ENCODE measurements at places on chromosomes 12 and 14.

DNA sequence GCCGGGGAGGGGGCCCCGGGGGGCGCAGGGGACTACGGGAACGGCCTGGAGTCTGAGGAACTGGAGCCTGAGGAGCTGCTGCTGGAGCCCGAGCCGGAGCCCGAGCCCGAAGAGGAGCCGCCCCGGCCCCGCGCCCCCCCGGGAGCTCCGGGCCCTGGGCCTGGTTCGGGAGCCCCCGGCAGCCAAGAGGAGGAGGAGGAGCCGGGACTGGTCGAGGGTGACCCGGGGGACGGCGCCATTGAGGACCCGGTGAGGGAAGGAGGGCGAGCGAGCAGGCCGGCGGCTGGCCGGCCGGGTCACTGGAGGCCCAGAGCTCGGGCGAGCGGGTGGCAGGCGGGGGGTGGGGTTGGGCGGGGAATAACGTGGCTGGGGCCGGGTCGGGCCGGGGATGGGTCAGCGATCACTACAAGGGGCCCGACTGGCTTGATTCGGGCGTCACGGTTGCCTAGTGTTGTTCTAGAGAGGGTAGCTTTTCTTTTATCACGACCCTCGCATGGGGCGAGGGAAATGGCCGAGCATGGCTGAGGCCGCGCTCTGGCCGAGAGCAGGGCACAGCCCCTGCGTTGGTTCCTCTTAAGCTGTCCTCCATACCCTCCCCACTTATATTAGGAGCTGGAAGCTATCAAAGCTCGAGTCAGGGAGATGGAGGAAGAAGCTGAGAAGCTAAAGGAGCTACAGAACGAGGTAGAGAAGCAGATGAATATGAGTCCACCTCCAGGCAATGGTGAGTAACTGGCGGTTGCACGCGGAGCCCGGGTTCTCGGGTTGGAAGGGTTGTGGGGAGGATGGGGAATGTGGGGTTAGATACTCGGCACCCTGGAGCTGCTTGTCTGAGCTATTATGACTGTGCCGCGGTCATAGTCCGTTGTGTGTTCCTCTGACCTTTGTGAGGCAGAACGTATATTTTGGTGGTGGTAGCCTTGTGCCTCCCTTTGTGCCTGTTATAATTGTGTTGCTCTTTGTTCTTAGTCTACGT, 603 bp downstream of the PABPN1 start:
- DNase-seq, result no peak

DNA sequence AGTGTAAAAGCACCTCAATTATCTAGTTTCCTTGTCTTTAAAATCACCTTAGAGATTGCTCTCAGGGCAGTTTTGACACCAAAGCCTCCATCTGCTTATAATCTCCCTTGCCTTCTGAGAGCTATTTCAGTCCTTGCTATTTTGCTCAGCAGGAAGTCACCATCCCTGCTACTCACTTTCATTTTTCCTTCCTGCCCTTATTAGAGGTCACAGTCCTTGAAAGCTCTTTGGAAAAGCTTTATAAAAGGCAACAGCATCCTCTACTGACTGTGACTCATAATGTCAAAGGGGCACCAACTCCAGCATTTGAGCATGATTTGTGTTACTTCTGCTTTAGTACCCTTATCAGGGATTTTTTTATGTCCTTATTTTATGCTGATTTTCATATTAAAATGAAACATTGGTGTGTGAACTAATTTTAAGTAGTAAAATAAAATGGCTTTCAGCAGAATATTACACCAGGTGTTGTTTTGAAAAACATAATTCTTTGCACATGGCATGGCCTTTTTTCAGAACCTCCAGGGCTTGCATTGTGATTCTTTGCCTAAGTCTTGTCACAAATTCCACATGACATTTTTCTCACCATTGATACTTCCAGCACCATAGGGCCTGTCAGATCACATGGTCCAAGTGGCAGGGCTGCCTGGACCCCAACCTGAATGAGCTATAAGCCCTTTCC, 213.0 kb downstream of the ADAMTS20 start:
- DNase-seq, result no peak

DNA sequence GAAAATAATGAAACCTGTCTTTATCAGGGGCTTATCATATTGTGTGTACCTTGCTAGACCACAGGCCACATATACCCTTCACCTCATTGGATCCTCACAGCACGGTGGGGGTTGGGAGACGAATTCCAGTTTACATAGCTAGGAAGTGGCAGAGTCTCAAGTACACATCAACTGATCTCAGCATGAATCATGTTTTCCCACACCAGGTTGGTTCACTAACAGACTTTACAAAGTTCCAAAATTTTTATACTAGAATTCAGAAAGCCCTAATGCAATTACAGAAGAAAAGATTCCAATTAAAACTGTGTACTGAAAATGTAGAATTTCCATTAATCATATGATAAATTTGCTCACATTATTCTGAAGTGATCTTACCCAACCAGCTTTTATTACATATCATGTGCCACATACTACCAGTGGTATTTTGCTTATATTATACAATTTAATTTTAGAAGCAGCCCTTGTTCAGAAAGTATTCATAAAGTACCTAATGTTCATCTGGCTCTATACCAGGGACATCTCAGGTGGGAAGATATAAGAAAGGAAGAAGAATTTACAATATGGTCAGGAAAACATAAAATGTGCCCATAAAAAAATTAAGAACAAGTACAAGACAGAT, 196.2 kb downstream of the ITPR2 start:
- no peak for DNase-seq

- DNase-seq, result no peak
Measured at GRCh38 chr14:79781882-79782281, 429.4 kb downstream of the DIO2 start.

- no peak for DNase-seq
Measured at GRCh38 chr12:48765753-48766162, 23.1 kb downstream of the ADCY6 start.

GRCh38 chr12:12086362-12086761, 15.6 kb downstream of the BCL2L14 start:
- no peak for DNase-seq

DNA sequence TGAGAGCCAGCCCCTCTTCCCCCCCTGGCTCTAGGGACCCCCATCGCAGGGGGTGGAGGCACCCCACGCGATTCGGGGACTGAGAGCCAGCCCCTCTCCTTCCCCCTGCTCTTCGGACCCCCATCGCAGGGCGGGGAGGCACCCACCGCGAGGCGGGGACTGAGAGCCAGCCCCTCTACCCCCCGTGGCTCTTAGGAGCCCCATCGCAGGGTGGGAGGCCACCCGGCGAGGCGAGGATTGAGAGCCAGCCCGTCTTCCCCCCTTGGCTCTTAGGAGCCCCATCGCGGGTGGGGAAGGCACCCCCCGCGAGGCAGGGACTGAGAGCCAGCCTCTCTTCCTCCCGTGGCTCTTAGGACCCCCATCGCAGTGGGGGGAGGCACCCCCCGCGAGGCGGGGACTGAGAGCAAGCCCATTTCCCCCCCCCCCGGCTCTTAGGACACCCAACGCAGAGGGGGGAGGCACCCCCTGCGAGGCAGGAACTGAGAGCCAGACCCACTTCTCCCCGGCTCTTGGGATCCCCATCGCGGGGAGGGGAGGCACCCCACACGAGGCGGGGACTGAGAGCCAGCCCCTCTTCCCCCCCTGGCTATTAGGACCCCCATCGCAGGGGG, 45.6 kb downstream of the DDX11 start:
- no peak for DNase-seq

DNA sequence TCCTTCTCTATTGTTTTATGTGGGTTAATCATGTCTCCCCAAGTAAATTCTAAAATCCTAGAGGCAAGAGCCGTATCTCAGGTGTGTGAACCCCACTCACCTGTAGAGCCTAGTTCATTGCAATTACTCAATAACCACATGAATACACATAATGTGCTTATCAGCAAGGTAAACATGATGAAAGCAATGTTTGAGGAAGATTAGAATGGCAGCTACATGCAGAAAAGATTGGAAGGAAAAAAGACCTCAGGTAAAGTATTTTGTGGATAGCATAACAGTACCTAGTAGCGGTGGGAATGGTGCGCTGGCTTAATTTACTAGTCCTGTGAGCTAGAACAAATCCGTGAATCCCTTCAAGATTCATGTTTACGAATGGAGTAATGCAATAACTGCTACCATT, 5.3 kb upstream of the KRAS start:
- no peak for DNase-seq

DNA sequence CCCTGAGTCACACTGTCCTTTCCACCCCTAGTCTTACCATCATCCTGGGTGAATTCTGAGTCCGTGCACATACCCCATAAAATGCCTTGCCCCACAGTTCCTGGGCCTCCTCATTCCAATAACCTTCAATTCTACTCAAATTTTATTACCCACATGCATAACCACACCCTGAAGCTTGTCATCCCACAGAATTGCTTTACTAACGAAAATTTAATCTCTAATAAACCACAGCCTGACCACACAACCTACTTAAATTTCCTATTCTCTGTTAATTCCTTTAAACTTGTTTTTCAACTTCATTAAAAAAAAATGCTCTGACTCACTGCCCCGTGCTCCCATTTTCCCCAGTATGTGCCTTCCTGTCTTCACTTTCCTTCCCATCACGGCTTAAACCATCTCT, 205.9 kb downstream of the PHLDA1 start:
- DNase-seq, result no peak

GRCh38 chr12:69231479-69231878, 7.9 kb upstream of the CPSF6 start:
- DNase-seq, result no peak

DNA sequence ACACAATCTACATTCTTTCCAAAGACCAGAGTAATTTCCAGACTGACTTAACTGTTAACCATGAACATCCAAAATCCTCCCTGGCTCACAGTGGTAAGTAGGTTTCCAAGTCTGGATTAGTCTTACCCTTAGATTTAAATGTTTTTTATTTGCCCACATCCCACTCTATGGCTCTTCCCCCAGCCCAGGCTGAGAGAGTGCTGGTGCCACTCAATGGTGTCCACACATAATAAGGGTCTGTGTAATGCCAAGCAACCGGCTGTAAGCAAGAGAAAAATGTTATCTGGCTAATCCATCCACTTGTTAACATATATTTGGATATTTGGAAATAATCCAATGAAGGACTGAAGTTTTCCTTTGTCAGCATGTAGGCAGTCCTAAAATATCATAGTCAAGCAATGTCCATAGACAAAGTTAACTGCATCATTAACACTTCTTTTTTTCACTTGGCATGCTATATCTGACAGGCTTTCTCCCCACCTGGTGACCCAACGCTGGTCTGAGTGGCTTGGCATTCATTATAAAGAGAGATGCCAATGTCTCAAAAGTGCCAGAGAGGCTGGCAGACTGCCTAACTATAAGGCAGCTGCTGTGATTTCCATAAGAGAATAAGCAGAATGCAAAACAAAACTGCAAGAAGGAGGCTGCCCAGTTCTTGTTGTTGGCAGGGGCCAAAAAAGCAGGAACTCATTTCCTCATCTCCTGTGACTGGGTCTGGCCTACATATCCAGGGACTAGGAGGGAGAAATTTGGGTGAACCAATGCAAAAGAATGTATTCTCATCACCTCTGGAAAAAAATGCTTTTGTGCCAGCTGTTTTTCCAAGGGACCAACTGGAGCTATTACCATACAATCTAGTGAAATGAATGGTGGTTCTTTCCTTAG, 13.9 kb upstream of the HOXC13 start:
- DNase-seq, result no peak

DNA sequence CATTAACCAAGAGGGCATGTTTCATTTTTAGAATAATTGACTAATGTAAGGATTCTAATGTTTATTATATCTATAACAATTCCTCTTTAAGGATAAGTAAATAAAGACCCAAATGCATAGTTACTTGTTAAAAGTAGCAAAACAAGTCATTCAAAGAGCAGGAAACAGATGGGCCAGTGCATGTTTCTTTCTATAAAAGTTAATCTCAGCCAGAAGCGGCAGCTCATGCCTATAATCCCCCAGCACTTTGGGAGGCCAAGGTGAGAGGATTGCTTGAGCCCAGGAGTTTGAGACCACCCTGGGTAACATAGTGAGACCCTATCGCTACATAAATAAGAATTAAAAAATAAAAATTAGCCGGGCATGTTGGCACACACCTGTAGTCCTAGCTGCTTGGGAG, 391.0 kb upstream of the RGS6 start:
- no peak for DNase-seq

DNA sequence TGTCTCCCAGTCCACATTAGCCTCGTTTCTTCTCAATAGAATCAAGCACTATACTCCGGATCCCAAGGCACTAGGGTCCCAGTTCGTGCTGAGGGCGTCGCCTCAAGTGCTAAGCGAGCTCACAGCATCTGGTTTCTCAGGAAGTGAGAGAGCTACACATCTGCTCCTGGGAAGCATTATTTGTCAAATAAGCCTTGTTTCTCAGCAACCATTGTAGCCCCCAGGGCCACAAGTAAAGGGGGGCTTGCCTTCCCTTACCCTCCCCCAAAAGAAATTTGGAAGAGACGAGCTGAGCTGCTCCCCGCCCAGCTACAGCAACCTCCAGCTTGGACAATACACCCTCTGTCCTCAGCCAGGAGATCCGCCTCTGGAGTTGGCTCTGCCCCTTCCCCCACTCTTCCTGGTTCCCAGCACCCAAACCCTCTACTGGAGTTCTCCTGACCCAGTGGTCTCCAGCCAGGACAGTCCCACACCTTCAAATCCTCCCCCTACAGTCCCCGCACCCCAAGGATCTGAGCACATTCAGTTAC, 5.7 kb upstream of the TNS2 start:
- DNase-seq, result no peak

DNA sequence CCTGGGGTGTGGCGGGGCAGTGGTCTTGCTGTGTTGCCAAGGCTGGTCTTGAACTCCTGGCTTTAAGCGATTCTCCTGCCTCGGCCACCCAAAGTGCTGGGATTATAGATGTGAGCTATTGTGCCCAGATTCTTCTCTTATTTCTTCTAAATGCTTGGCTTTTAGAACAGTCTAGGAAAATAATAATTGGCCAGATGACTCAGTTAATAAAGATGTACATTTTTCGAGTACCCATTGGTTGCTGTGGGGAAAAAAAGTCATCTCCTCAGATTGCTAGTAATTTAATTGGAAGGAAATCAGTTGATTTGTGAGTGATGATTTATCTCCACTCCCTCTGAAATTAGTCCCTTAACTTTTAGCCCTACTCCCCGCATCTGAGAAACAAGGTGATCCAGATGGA, 45.5 kb downstream of the CHST11 start:
- no peak for DNase-seq

DNA sequence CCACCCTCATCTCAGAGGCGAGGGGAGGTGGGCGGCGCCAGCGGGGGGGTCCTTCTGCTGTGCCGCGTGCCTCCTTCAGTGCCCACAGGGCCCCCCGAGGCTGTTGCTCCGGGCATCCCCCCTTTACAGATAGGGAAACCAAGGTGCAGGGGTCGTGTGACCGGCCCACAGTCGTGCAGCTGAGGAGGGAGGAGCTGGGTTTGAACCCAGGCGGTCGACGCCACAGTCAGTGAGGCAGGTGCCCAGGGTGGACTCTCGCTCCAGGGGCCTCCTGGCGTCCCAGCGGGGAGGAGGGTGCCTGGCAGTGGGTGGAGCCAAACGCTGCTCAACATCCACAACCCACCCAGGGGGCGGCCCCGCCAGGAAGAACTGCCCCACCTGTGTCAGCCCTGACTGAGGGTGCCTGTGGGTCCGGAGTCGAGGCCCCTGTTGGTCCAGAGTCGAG, 8.6 kb downstream of the GALNT9 start:
- no peak for DNase-seq

GRCh38 chr12:44334347-44334746, 498.5 kb downstream of the TMEM117 start:
- DNase-seq, result no peak

Data from stimulated activated CD4-positive, alpha-beta T cell treated with anti-CD3 and anti-CD28 coated beads, Interleukin-1b, Interleukin-23, amount 100 ng/mL, for 24 hours (primary cell).